ENCODE measurements at places on chromosomes 4 and X.
A peak's percentile ranks its signal among the peaks of the same experiment; 100 is the strongest.

- no peak for DNase-seq
Measured at GRCh38 chrX:114582698-114583395, 1.0 kb upstream of the HTR2C start.

GRCh38 chrX:68647156-68647957 lies at the start of gene STARD8:
STARD8 (plus strand) TSS chrX:68647666; CDS start chrX:68647883, 217 bp downstream.
- DNase-seq, result no peak

- DNase-seq, result no peak
Measured at GRCh38 chr4:116400480-116400879, 684.9 kb downstream of the TRAM1L1 start.

GRCh38 chr4:147017081-147017480 lies 71.4 kb upstream of the TTC29 start:
- no peak for DNase-seq

DNA sequence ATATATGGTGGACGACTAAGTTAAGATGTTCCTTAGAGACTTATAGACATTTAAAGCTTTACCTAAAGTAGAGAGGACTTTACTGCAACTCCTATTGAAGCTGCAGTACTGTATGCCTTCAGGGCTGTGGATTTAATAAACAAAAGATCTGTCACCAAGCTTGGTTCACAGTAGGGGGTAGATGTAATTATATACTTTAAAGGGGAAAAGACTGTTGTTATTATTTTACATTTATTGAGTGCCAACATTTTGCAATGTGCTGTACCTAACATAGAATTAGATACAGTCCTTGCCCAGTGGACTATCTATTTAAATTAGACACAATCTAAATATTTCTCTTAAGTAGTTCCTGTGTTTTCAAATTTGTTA lies 67.2 kb downstream of the SLIT2 start:
- no peak for DNase-seq

GRCh38 chr4:158586881-158587280 lies 65.2 kb downstream of the RXFP1 start:
- no peak for DNase-seq

GRCh38 chrX:30679369-30679768 lies 26.1 kb downstream of the GK start:
- DNase-seq, result peak; percentile 55

- no peak for DNase-seq
Measured at GRCh38 chrX:55624403-55624802, 1.2 kb downstream of the FOXR2 start.

- no peak for DNase-seq
Measured at GRCh38 chrX:26670521-26670920, 454.6 kb downstream of the MAGEB5 start.
